ENCODE measurements at places on chromosomes 6 and 20.

DNA sequence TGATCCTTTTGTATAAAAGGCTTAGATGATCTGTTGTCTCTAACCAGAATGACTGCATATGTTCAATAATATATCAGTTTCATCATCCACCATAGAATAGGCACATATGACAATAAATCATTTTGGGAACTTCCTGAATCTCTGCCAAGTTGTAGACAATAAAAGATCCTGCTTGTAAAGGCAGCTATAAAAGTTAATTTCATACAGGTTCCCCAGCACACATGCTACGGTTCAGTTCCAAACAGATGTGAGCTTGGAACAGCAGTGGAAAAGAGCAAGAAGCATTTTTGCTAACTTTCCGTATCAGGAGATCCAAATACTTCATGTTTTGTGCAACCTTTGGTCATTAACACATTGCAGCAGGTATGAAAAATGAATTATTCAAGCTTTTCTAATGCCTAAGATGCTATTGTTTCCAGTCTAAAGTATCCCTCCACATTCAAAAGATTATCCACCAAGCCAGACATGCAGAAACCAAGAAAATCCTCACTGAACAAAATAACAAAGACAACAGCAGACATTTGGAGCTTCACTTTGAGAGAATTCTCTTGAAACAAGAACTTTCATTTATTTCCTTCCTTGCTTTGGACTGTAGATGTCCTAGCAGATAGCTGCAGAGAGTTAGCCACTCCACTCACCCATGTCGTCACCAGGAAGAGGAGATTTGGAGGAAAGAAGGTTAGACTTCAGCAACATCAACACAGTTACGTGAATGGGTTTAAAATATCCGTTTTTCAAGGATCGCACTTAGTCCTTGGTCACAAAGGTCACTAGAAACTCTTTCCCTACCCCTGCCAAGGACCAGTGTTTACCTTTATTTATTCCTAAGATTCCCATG lies 453.5 kb upstream of the JARID2 start:
- DNase-seq, result peak; percentile 97

DNA sequence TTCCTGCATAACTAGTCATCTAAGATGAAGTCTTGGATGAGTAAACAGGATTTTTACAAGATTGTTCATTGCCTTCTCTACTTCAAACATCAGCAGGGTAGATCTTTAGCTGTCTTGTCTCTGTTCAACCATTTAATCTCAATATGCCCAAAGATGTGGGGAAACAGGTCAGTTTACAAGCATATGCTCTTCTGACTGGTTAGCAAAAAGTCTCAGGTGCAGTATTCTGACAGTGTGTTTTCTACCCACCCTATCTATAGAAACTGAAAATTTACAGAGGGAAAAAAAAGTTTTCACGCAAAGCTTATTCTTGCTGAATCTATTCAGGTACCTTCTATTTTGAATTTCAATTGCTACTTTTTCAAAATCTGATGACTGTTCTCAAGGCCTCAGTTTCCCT lies 29.0 kb downstream of the MAP3K5 start:
- DNase-seq, result no peak

- DNase-seq, result no peak
Observed at GRCh38 chr20:34886122-34886521, 9.7 kb downstream of the ACSS2 start.

DNA sequence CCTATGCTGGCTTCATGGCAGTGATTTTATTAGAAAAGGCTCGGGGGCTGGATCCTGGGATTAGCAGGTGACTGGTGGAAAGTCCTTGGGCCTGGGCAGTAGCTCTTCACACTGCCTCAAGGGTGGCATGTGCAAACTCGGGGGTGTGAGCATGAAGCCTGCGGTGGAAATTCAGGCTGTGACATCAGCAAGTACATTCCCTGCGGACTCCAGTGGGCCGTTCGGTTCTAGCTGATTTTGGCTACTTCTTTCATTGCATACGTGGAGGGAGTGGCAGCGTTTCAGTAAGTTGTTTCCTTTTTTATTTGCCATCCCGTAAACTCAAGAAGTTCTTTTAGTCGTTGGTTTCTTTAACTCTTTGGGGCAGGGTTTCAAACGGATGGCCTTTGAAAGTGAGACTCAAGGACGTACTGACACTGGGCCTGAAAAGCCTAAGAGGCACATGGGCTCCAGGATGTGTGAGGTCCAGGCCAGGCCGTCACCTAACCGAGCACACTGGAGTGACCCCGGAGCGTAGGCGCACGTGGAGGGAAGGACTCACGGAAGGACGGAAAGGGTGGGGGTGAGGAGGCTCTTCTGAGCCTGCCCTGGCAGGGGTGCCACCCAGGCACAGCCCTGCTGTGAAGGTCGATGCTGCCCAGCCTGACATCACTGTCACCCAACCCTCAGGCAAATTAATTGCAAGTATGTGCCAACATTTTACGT lies 104.0 kb upstream of the FRMD1 start:
- no peak for DNase-seq

- no peak for DNase-seq
Observed at GRCh38 chr6:89706121-89706520, 67.6 kb upstream of the LYRM2 start.

DNA sequence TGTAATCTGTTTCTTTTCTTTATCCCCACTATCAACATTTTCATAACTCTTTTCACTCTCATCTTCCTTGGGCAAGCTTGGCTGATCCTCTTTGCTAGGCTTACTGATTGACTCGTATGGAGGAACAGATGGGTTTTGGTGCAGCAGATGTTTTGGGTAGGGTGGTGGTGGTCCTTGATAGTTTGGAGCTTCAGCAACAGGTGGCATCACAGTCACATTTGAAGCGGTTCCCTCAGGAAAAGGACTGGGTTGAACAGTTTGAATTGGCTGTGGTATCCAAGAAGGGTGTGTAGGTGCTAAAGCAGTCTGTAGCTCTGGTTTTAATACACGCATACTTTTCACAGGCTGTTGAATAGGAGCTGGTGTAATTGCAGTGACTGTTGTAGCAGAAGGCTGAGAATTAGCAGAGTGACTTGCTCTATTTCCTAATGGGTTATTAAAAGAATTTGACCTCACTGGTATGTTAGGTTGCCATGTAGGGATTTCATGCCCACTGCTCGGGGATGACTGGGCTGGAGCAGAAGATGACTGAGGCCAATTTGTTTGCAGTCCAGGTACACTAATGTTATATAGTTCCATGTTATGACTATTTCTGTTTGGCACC lies 34.5 kb downstream of the LATS1 start:
- no peak for DNase-seq

DNA sequence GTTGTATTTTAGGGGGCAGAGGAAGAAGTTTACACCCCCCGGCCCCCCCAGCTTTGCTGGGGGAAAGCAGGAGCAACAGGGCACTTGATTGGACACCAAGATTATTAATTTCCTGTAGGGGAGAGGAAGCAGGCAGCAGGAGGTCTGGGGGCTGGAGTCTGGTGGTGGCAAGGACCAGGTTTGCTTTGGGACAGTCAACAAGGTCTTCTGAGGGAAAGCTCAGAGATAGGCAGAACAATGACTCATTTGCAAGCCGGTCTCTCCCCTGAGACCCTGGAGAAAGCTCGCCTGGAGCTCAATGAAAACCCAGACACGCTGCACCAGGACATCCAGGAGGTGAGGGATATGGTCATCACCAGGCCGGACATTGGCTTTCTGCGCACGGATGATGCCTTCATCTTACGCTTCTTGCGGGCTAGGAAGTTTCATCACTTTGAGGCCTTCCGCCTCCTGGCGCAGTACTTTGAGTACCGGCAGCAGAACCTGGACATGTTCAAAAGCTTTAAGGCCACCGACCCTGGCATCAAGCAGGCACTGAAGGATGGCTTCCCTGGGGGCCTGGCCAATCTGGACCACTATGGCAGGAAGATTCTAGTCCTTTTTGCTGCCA lies 1.6 kb downstream of the CLVS2 start:
- peak; percentile 43 for DNase-seq
